Ascending aorta (tissue), 2 donors: ENCODE measurements at places on chromosomes 13 and 19. TPM values are rescaled to one million over a fixed set of nuclear protein-coding genes. Genes with fewer than 3 reads are reported as not detected.

Gene CEACAM3
- not detected for total RNA-seq

Gene C19orf73
- total RNA-seq = not detected

Gene SNRPD2
- 71.1 TPM for total RNA-seq

Gene ZNF439
- 2.3 TPM for total RNA-seq

Gene PSG6
- not detected for total RNA-seq

Gene KLF5
- total RNA-seq = 1.3 TPM

Gene SIGLECL1
- total RNA-seq = not detected

Gene TMEM38A
- total RNA-seq = 0.75 TPM

Gene ZNF256
- total RNA-seq = 3.8 TPM

Gene ZNF560
- total RNA-seq = not detected

Gene TPGS1
- total RNA-seq = 89.2 TPM

Gene DKKL1
- not detected for total RNA-seq

Gene FCAR
- total RNA-seq = not detected

Gene CYP2A7
- not detected for total RNA-seq

Gene SLAIN1
- 7.1 TPM for total RNA-seq

Gene ZNF497
- total RNA-seq = not detected

Gene URAD
- total RNA-seq = not detected

Gene CCL25
- total RNA-seq = not detected

Gene GFY
- total RNA-seq = not detected
